ENCODE measurements at places on chromosomes 1 and 21. TPM values are rescaled to one million over a fixed set of nuclear protein-coding genes. Genes with fewer than 3 reads are reported as not detected.

Gene DTL
- total RNA-seq, result 4.7 TPM

Gene DPM3
- total RNA-seq, result 28.1 TPM

GRCh38 chr1:243496187-243496646, 240.4 kb downstream of the SDCCAG8 start:
- DNase-seq, result no peak
- no peak overlapping the region for H3K27ac ChIP-seq
- H3K27me3 ChIP-seq, result no peaks in the 10 kb centered on the region
- H3K4me1 ChIP-seq, result no peaks in the 10 kb centered on the region

DNA sequence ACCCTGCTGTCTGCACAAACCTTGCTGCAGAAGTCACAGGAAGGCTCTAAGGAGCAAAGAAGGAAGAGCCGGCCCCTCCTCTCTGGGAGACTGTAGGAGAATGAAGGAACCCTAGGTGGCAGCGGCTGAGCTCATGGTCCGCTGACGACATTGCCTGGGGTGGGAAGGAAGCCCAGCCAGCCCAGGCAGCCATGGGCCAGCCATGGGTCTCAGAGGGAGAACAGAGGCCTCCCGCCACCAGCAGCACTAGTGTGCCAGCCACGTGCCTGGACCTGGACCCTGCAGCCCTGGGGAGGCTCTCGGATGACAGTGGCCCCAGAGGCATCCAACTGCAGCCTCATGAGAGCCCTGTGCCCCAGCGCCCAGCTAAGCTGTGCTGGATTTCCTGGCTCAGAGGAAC, 49.2 kb upstream of the POFUT2 start:
- H3K4me3 ChIP-seq, result no peak overlapping the region
- no peak for DNase-seq
- H3K27ac ChIP-seq, result no peak overlapping the region
- no peaks in the 10 kb centered on the region for H3K4me1 ChIP-seq

DNA sequence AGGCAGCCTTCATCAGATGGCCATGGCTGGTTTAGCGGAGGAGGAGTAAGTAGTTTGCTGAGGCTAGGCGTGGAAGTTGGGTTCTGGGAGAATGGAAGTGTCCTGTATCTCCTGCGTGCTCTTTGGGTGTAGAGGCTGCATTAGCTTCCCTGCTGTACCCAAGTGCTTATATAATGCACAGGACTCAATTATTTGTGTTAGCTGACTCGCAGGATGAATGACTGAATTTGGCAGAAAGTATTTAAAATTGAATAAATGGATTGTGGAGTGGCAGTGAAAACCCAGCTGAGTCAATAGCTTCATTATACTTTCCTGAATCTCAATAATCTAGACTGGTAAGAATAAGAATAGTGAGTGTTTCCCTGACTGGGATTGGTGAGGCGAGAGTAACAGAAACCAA, 13.8 kb downstream of the DNTTIP2 start:
- H3K4me1 ChIP-seq, result no peaks in the 10 kb centered on the region
- no peaks in the 10 kb centered on the region for H3K27me3 ChIP-seq
- H3K36me3 ChIP-seq, result peaks cover 27% of the 10 kb centered on the region
- H3K27ac ChIP-seq, result no peak overlapping the region

DNA sequence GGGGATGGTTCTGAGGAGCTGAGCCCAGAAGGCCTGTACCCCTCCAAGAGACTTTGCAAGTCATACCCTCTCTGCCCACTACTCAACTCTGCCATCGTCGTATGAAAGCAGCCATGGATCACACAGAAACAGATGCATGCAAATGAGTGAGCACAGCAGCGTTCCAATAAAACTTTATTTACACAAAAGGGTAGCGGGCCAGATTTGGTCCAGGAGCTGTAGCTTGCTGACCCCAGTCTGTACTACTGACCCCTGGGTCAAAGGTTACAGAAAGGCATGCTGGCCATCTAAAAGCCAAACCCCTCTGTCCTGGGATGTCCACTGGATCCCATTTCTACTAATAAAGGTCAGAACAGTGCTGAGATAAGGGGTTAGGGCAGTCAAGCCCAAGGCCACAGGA, 8.8 kb upstream of the AGTRAP start:
- H3K4me3 ChIP-seq, result no peak overlapping the region
- no peak overlapping the region for H3K27ac ChIP-seq
- no peaks in the 10 kb centered on the region for H3K36me3 ChIP-seq

All from CD4-positive, CD25-positive, alpha-beta regulatory T cell (primary cell).